ENCODE measurements at places on chromosomes 12 and 14.
A peak's percentile ranks its signal among the peaks of the same experiment; 100 is the strongest.

GRCh38 chr12:1591034-1591433, 3.3 kb downstream of the FBXL14 start:
- no peak for DNase-seq

DNA sequence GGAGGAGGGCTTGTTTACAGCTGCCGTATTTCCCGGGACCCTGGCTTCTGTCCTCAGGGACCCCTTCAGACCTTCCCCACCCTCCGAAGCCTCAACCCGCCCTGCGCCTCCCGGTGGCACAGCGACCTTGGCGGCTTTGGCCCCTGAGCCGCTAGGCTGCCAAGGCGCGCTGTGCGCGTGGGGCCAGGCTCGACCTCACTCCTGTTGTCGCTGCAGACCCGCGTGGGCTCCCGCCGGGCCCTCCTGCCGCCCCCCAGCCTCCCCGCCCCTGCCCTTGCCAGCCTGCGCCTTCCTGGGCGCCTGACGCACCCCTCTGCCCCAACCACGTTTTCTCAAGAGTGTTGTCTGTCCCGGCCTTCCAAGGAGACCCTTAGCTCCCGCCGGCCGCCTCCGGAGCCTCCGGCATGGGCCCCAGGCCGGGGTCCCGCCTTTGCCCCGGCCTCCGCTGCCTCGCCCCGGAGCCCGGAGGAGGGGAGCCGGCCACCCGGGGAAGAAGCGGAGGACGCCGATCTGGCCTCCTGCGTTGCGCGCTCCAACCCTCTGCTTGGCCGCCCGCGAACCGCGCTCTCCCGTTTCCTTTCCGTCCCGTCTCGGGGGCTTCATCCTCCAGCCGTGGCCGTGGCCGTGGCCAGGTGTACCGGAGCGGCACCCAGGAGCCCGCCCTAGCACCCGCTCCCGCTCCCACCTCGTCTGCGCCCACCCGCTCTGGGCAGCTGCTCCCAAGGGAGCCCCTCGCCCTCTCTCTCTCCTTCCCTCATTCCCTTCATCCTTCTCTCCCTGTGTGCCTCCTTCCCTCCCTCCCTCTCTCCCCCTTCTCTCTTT, 19.9 kb downstream of the PPP2R5C start:
- peak; percentile 48 for DNase-seq

DNA sequence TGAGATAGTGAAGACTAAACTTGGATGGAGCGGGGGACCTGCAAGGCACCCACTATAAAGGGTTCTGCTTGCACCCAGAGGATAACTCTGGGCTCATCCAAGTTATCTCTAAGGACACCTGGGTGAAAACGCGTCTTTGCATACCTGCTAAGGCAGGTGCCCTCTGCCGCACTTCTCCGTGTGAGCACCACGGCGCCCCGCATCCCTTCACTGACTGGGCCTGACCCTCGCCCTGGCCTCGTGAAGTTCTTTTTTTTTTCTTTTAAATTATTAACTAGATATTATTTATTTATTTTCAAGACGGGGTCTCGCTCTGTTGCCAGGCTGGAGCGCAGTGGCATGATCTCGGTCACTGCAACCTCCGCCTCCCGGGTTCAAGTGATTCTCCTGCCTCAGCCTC, 20.0 kb upstream of the APOF start:
- no peak for DNase-seq

GRCh38 chr12:126219654-126220279, 1154.5 kb downstream of the AACS start:
- DNase-seq = no peak

- DNase-seq = no peak
Measured at GRCh38 chr12:92696216-92696615, 6.6 kb upstream of the PLEKHG7 start.

DNA sequence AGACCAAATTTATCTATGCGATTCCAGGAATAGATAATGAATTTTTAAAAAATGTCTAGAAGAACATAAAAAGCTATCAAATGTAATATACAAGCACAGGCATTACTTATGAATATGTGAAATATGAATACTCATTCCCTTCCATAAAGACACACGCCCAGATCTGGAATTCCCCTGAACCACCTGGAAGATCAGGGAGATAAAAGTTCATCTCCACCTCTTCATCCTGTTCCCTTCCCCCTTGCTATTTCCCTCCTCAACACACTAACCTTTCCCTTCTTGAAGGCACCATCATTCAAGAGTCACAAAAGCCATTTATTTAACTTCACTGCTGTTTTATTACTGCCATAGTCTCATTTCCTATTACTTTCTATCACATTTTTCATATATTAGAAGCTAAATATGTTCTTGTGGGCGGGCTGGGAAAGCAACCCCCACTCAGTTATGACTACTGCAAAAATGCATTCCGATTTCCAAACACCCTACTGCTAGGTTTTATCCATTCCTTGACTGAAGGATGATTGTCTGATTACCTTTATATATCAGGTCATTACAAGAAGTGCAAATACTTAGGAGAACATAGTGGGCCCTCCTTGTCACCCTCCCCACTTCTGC, 16.1 kb downstream of the FGD6 start:
- DNase-seq = no peak

- DNase-seq = no peak
Measured at GRCh38 chr12:43237238-43237879, 314.6 kb downstream of the ADAMTS20 start.

- DNase-seq = no peak
Measured at GRCh38 chr12:68673788-68674187, 13.0 kb upstream of the NUP107 start.

- DNase-seq = peak; percentile 21
Measured at GRCh38 chr12:6644903-6645302, 2.3 kb downstream of the ACRBP start.

- peak; percentile 73 for DNase-seq
Measured at GRCh38 chr14:100317912-100318808, 5.0 kb upstream of the SLC25A47 start.

DNA sequence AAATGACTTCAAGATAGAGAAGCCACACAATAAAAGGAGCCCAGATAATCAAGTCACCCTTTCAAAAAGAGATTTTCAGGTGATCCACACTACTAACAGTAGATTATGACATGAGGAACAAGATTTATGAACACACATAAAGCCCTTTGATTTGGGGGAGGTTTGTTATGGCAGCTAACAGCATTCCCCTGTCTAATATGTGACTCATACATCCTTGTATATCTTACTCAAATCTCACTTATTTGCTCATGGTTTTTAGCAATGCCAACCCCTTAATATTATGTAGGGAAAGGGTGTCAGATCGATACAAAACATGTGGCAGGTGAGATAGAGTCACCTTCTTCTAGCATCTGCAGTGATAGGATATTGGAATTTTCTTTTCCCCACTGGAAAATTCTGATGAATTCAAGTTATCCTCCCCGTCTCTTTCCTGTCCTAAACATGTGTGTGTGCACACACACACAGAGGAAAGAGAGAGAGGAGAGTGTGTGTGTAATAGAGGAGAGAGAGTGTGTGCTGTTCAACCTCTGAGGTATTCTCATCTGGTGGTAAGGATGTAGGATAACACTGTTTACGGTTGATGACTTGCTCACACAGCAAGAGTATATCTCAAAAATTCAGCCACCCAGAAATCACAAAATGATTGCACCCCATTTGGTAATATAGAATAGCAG, 319.9 kb downstream of the KCNC2 start:
- DNase-seq = no peak

- no peak for DNase-seq
Measured at GRCh38 chr14:99581938-99582337, 22.1 kb downstream of the CCDC85C start.

- DNase-seq = no peak
Measured at GRCh38 chr12:10068644-10069043, 30.1 kb downstream of the CLEC1A start.

DNA sequence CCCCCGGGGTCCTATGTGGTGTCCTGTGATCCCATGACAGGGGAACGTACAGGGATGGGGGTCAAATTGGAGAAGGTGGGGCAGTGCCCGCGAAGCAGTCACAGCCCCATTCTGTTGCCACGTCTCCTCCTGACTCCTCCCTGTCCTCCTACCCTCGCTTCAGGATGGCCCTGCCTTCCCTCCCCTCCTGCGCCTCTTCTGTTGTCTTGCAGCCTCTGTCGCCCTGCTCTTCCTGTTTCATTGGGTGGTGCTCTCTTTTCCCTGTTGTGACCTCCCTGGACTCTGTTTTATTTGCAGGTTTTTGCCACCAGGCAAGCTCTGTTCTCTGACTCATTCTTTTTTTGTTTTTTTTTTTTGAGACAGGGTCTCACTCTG, 18.7 kb downstream of the CABP1 start:
- no peak for DNase-seq

GRCh38 chr14:26887847-26888246, 290.0 kb upstream of the NOVA1 start:
- no peak for DNase-seq

- no peak for DNase-seq
Measured at GRCh38 chr12:66196806-66197205, 7.8 kb downstream of the IRAK3 start.

DNA sequence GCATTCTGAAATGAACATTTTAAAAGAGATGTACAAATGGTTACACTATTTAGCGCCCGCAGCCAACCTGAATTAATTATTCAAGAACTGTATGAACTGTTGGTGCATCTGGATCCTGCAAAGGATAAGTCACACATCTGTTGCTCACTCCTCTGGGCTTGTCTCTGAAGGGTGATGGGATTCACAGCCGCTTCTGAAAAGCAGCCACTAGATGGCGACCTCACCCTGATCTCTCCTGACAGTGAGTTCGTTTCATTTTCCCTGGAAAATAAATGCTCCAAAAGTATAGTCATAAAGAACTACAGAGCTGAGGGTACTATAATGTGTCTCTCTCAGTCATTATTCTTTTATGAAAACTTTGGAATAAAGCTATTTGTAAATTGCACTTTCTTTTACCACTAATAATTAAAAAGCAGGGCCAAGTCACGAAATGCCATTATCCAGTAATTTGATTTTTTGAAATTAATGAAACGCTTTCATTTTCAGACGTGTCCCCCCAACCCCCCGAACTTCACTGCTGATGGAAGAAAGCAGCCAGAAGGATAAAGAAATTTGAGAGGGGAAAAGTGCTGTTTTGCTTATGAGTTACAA, 789.6 kb downstream of the NRXN3 start:
- peak; percentile 75 for DNase-seq

GRCh38 chr12:100345020-100345767, 11.7 kb upstream of the SLC17A8 start:
- DNase-seq = no peak

GRCh38 chr12:5022025-5022424, 21.7 kb upstream of the KCNA5 start:
- DNase-seq = no peak

DNA sequence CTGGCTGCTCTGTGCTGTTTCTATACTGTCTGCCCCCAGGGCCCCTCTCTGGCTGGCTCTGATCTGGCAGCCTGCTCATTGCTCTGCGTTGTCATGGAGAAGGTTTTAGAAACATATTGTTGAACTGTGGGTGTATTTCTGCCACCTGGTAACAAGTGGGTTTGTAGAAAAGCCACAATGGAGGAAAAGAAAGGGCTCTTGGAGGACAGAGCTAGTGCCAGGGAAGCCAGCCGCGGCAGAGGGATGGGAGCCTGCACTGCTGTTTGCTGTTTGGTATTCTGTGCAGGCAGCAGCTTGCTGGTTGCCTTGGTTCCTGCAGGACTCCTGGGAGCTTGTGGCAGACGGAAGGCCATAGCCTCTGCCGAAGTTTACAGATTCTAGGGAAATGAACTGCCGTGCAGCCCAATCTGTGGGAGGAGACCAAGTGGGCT, 15.1 kb downstream of the CCDC177 start:
- peak; percentile 29 for DNase-seq

- DNase-seq = no peak
Measured at GRCh38 chr14:70942342-70942706, 35.1 kb downstream of the PCNX1 start.

GRCh38 chr12:99146730-99147129, 500.8 kb upstream of the GARIN6 start:
- DNase-seq = no peak

GRCh38 chr14:102218688-102219087, 79.0 kb downstream of the WDR20 start:
- no peak for DNase-seq

DNA sequence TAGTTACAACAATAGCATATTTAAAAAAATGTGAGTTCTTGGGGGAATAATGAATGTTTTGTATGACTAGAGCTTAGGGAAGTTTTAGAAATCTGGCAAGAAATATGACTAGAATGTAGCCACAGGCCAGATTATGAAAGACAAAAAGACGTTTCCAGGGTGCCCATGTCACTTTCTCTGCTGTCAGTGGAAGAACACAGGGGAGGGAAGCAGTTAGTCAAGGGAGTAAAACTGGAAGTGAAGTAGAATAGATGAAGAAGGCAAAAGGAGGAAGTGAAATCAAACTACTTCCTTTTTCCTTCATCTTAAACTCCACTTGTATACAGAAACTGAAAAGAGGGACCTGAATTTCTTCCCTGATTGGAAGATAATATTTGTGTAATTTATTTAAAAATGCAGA, 81.2 kb upstream of the ATP2B1 start:
- DNase-seq = no peak

All from nephron progenitor cell (in vitro differentiated cells).